ENCODE measurements at places on chromosomes 1 and 21.
A peak's percentile ranks its signal among the peaks of the same experiment; 100 is the strongest.

GRCh38 chr1:75616436-75617433 is 5.8 kb upstream of the SLC44A5 start:
- no peak for DNase-seq

- no peak for DNase-seq
Measured at GRCh38 chr1:51025374-51025773, 55.3 kb downstream of the CDKN2C start.

DNA sequence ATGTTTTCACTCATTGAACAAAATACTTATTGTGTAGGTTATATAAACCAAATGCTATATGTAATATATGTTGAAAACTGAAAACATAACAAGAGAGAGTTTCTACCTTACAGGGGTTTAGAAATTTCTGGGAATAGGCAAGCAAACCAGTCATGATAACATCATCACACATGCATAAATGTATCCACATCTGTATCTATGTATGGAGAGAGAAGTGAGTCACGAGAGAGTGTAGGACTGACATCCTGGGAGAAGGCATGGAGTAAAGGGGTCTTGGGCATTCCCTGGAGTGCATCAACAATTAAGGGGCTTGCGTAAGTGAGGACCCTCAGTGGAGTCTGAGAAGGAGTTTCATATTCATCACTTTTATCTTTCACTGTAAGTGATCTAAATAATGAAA is 65.5 kb downstream of the PCNX2 start:
- no peak for DNase-seq

DNA sequence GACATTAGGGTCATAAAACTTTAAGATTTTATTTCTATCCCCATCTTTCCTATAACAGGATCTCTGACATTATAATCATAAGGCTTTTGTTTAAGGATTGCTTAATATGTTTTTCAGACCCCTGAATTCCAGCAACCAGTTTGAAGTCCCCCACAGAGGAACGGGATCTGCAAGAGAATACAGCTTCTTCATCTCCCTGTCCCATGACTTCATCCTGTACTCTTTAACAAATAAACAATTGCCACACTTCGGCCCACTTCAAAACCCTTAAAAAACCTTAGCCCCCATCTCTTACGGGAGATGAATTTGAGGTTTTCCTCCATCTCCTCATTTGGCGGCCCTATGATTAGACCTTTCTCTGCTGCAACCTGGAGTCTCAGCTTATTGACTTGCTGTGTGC is 35.8 kb downstream of the TESK2 start:
- DNase-seq = no peak

DNA sequence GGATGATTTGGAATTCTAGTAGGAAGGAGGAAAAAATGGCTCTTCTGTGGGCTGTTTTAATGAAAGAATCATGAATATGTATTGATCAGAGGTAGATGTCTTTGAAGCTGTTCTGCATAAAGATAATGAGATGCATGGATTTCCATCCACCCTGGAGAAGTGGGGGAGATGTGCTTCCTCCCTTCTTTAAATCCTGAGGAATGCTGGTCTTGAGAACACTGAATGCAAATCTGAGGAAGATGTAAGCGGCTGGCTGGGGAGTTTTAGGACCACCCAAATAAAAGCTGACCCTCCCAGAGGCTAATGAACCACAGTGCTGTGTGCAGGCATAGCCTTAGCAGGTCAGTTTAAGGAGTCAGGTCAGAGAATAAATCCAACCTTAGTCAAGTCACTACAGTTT is 37.3 kb downstream of the ZMYND12 start:
- DNase-seq = no peak

DNA sequence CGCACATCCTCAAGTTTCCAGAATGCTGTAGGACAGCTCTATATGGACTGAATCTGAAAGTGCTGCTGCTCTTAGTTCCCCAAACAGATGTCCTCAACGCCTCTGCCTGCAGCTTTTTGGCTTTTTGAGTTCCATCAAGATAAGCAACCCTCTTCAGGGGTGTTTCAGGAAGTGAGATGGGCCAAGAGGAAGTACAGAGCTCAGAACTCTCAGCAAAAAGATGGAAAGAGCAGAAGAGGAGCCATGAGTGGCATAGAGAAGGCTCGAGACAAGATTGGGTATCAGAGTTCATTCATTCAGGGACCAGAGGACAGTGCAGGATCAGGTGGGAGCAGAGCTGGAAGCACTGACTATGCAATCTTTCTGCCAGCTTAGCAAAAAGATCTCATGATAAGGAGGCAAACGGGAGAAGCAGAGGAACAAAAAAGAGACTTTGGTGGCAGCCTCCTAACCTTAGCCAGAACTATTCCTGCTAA is at the start of the genes ADORA3 and TMIGD3:
ADORA3 (minus strand) TSS at position 49 of the 476 bp plus-strand sequence. CDS start 279 bp downstream, outside the sequence.
TMIGD3 (minus strand) TSS at position 49 of the 476 bp plus-strand sequence. CDS start 279 bp downstream, outside the sequence.
- DNase-seq = no peak

DNA sequence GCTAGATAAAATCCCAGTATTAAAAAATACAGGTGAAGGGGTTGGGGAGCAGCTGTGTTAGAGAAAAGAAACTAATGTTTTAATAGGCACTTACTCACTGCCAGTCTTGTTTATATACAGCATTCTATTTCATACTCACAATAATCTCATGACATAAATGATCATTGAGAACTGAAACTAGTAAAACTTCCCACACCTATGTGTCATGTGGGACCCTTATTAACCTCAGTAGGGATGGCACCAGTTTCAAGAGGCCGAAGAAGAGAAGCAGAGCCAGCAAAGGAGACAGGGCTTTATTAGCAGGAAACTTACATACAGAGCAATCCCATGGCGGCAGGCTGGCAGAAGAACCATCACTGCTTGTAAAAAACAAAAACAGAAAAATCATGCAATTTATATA is 48.8 kb upstream of the KCNH1 start:
- DNase-seq = no peak

GRCh38 chr1:229599218-229599954 is 26.5 kb downstream of the TAF5L start:
- no peak for DNase-seq

GRCh38 chr1:170707959-170708655 is 44.2 kb downstream of the PRRX1 start:
- DNase-seq = peak; percentile 34

DNA sequence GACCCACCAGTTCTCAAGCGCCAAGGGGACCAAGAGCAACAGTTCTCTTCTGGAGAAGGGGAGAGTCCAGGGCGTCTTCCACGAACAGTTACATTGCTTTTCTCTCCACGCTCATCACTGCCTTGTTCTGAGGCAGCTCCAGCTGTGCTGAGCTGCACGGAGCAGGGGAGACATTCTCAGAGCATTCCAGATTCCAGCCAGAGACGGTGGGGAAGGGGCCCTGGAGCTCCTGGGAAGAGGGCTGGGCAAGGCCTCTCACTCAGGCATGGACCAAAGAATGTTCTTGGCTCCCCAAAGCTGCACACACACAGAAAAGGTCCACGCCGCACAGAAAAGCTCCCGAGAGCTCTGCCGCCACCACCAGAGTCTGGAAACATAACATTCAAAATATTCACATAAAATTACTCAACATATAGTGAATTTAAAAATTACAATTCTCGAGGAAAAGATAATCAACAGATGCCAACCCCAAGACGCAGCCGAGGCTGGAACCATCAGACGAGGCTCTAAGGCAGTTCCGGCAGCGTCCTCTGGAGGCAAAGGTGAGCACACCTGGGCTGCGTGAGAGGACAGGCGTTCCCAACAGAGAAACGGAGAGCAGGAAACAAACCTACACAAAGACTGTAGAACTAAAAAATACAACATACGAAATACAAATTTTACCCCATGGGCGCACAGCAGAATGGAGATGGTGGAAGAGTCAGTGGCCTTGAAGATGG is 40.5 kb downstream of the UBE2G2 start:
- no peak for DNase-seq

DNA sequence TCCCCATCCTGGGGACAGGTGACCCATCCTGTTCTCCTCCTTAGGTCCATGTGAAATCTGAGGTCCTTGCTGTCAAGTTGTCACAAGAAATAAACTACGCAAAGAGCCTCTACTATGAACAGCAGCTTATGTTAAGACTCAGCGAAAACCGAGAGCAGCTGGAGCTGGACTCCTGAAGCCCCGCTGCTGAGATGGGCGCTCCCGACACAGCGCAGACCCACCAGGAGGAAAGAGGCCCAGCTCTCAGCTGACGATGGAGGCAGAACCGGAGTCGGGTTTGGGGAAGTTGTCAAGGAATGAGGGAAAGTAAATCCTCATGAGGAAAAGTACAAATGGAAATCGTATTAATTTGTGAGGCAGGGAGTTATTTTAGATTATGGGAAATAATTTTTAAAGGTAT is 109.2 kb downstream of the DHRS3 start:
- no peak for DNase-seq

- no peak for DNase-seq
Measured at GRCh38 chr21:44487831-44488230, 32.5 kb downstream of the LRRC3 start.

GRCh38 chr1:230149751-230150584 is 82.9 kb downstream of the GALNT2 start:
- no peak for DNase-seq
